Memory B cell (primary cell): ENCODE measurements at places on chromosomes 12 and 14.

DNA sequence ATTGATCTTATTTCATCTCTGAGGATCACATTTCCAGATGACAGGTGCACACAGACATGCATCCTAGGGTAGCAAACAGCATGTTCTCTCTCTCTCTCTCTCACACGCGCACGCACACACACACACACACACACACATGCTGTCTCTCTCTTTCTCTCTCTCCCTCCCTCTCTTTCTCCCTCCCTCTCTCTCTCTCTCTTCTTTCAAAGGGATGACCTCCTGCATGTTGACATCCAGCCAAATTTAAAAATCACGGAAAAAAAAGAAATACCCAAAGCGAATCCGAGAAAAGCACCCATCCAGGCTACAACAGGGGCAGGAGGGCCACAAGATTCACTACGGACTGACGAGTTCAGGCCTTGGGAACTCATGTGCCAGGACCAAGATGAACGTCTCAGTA is 2.3 kb downstream of the KSR2 start:
- peaks cover 2% of the 10 kb centered on the region for H3K36me3 ChIP-seq
- no peak for DNase-seq
- H3K27me3 ChIP-seq = peaks cover 31% of the 10 kb centered on the region
- H3K4me1 ChIP-seq = peaks cover 6% of the 10 kb centered on the region

DNA sequence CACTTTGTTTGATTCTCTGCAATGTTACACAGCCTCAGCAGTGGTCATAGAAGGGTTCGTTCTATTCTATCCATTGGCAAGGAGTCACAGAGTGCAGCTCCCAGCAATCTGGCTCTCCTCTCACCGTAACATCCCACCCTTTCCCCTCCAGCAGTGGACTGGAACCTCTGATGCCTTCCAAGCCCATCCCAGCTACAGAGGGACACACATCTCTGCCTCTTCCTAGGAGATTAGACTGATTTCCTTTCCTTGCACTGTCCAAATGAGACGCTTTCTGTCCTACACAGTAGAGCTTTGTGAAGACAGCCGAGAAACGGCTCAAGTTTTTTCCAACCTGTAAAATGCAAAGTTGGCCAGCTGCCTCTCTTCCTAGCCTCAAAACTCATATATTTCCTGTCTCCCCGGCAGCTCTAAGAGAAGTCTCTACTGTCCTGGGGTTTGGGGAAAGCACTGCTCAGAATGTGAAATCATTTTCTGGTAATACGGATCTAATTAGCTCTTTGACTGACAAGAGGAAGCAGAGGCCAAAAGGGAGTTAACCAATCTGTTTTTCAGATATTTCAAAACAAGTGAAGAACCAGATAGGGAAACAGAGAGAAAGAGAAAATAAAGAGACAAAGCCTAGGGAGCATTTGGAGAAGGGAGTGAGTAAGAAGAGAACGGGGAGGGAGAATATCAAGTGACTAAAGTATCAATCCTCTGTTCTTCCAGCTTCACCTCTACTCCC is 516 bp downstream of the NINJ2 start:
- no peaks in the 10 kb centered on the region for H3K27me3 ChIP-seq
- H3K36me3 ChIP-seq = no peaks in the 10 kb centered on the region
- H3K4me1 ChIP-seq = peaks cover 38% of the 10 kb centered on the region

GRCh38 chr14:32559590-32559989 is 230.5 kb downstream of the AKAP6 start:
- H3K27ac ChIP-seq = no peak overlapping the region
- DNase-seq = no peak
- H3K36me3 ChIP-seq = no peaks in the 10 kb centered on the region
- peaks cover 3% of the 10 kb centered on the region for H3K4me1 ChIP-seq
- H3K27me3 ChIP-seq = no peaks in the 10 kb centered on the region
- no peak overlapping the region for H3K4me3 ChIP-seq

DNA sequence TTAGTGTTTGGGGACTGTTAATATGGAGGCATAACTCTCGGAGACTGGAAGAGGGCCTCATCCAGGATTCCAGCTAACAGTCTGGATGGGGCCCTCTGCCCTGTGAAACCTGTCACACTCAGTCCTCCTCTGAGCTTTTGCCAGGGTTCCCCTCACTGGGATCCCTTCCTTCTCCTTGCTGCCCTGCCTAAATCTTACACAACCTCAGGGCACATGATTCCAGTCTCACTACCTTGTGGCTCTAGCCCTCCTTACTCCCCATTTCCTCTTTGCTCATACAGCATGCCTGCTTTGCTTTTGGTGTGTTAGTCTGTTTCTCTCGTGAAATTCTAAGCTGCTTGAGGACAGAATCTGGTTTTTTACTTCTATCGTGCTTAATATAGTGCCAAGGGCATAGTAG is 942 bp upstream of the GSG1 start:
- H3K27me3 ChIP-seq = peaks cover 1% of the 10 kb centered on the region
- H3K27ac ChIP-seq = no peak overlapping the region
- H3K36me3 ChIP-seq = no peaks in the 10 kb centered on the region
- peaks cover 31% of the 10 kb centered on the region for H3K4me1 ChIP-seq

- H3K36me3 ChIP-seq = no peaks in the 10 kb centered on the region
- no peak overlapping the region for H3K27ac ChIP-seq
- no peak overlapping the region for H3K4me3 ChIP-seq
- no peak for DNase-seq
- no peaks in the 10 kb centered on the region for H3K27me3 ChIP-seq
Measured at GRCh38 chr12:99110212-99110611, 465.1 kb downstream of the APAF1 start.

GRCh38 chr12:68227356-68227755 is 1.7 kb upstream of the IL26 start:
- H3K4me3 ChIP-seq = no peak overlapping the region
- H3K4me1 ChIP-seq = peaks cover 4% of the 10 kb centered on the region
- no peak overlapping the region for H3K27ac ChIP-seq
- H3K27me3 ChIP-seq = peaks cover 2% of the 10 kb centered on the region
- no peaks in the 10 kb centered on the region for H3K36me3 ChIP-seq
- DNase-seq = no peak

DNA sequence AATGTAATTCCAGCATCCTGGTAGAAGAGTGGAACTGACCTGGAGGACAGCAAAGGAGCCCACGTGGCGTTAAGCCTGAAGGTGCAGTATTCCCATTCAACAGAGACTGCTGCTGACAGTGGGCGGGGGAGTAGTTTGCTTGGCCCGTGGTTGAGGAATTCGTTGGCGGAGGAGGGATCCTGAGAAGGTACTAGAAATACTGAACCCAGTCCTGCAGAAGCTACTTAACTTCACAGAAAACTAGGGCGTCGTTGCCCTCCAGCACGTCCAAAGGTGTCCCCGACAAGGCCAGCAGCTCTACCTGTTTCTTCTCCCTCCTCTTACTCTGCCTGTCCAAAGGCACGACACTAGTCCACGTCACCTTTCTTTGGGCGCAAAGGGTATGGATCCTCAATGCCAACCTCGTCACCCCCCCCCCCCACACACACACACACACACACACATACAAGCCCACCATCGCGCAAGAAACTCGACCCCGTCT is 303 bp downstream of the PUS7L start:
- peak overlapping the region; percentile 97 for H3K27ac ChIP-seq
- H3K27me3 ChIP-seq = no peaks in the 10 kb centered on the region
- peaks cover 46% of the 10 kb centered on the region for H3K4me1 ChIP-seq
- no peak for DNase-seq
